Stimulated activated effector memory CD8-positive, alpha-beta T cell treated with anti-CD3 and anti-CD28 coated beads, Interleukin-12 subunit alpha, Interleukin-12 subunit beta, amount 100 ng/mL, for 72 hours (primary cell): ENCODE measurements at places on chromosomes 11 and 22.
A peak's percentile ranks its signal among the peaks of the same experiment; 100 is the strongest.

- no peak for DNase-seq
These were observed 117.2 kb upstream of the BMAL1 start for GRCh38 chr11:13160346-13160745.

DNA sequence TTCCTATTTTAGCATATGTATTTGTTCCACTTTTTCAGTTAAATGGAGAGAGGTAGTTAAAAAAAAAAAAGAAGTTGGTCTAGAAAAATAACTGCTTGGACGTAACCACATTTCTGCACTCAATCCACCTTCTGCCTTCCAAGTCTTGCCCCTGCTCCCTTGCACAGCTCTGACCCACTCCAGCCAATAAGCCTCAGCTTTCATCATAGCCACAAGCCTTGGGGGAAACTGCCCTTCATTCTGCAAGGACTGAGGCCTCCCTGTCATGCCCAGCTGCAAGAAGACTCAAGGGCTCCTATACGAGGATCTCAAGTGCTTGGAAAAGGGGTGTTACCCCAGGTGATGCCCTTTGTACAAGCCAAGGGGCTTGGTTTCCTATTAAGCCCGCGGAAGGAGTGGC is 36.0 kb upstream of the OAF start:
- DNase-seq, result peak; percentile 29

DNA sequence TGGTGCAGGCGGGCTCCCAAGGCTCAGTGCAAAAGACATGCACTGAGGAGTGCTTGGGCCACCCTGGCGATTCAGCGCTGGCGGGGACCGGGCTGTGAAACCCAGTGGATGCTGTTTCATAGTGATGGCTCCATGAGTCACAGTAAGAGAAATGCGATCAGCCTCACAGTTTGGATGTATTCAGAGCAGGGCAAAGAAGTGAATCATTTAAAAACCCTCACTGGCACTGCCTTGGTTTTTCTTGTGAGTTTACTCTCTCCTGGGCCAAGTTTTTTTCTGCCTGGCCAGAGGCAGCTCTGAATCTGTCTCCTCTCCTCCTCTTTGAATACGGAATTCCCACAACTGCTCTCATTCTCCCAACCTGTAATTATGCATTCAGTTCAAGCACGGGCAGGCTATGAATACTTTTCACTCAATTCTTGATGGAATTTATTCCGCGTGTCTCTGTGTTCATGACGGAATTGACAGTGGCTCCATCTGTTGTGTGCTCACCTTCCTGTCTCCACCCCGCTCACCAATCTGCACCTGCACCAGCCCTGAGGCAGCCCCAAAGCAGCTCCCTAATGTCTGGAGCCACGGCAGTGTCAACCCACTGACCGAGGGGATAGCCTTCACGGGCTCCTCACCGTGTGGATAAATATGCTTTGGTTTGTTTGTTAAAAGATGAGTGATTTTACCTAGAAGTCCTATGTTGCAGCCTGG is 14.9 kb downstream of the ADAMTS8 start:
- no peak for DNase-seq

DNA sequence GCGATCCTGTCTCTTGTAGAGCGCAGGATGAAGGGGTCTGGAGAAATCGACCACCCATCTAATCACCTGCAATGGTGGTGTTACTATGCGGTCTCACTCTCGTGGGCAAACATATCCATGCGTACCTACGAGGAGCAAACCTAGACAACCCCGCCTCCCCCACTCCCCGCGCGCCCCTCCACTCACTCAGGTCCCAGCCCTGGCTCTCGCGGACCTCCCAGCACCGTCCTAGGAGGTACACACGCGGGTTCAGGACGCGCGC is 887 bp downstream of the TRPC6 start:
- DNase-seq, result no peak

DNA sequence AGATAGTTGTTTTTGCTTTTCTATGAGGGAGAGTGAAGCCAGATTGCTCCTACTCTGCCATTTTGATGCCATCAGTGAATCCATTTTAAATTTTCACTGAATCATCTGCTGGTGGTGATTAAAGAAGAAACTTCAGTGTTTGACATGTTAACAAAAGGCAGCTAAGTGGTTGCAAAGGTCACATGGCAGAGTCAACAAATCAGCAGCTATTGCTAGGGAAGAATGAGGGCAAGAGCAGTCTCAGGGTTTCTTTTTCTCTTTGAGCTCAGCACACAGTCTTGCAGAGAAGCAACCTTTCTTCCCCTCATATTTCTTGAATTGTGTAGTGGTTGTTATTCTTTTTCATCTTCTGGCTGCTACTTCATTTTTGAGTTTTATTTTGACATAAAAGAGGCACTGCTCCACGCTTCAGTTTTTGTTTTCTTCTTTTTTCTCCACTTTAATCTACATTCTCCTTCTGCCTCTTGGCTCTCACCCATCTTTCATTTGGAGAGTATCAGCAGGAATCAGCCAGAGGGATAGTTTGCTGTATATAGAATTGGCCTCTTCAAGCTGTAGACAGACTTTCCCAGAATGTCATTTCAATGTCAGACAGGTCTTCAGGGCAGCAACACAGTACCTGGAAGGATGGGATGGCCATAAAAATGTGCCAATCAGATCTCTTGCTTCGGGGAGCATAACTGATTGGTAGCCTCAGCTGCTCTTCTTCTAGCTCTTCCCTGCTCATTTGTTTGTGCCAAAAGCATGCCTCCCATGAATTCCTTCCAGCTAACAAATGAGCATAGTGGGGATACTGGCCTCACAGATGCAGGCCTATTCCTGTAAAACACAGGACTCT is 153.9 kb downstream of the TRPC6 start:
- DNase-seq, result no peak

DNA sequence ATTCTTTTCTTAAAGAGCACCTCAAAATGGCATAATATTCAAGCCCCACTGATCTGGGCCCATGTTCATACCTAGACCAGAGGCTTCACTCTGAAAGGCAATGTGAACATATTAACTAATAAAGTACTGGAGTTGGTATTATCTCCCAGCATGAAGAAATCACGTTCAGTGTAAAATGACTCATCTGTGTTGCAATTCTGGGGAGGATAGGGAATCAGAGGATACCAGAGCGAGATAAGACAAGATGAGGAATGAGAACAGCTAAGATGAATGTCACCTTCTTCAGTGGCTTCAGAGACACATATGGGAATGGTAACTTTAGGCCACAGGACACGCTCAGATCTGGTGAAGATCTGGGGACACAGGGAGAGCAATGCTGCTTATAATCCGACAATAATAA is 121.1 kb downstream of the NTM start:
- DNase-seq, result no peak

DNA sequence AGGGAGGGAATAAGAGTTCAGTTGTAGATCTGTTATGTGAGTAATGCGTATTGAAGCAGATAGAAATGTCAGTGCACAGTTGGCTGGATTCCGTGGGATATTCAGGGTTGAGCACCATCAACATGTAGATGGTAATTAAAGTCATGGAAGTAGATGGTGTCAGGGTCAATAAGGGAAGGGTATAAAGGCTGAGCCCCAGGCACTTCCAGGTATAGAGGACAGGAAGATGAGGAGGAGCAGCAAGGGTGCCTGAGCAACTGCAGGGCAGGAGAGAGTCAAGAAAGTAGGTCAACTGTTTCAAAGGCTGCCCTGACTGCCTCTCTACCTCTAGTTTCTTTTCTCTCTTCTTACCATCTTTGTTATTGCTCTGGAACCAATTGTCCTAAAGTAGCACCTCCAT is 85.9 kb downstream of the MICAL2 start:
- no peak for DNase-seq

GRCh38 chr11:87463486-87464102 is 425.9 kb downstream of the TMEM135 start:
- DNase-seq, result no peak

DNA sequence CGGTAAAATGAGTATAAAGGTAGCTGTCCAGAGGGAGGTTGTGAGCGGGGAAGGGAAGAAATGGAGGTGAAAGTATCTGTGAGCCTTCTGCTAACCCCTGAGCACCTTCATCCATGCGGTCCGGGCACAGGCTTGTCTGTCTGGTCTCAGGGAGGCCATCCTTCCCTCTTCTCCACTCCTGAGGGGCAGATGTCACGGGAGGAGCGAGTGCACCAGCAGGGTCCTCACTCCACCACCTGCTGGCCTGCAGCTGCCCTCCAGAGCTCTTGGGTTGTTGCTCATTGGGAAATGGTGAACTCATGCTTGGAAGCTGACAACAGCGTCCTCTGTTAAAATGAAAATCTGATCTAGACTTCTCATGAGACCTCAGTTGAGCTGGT is 33.8 kb upstream of the WNT11 start:
- DNase-seq, result no peak

GRCh38 chr11:19597206-19597605 is 115.4 kb upstream of the NAV2 start:
- no peak for DNase-seq

DNA sequence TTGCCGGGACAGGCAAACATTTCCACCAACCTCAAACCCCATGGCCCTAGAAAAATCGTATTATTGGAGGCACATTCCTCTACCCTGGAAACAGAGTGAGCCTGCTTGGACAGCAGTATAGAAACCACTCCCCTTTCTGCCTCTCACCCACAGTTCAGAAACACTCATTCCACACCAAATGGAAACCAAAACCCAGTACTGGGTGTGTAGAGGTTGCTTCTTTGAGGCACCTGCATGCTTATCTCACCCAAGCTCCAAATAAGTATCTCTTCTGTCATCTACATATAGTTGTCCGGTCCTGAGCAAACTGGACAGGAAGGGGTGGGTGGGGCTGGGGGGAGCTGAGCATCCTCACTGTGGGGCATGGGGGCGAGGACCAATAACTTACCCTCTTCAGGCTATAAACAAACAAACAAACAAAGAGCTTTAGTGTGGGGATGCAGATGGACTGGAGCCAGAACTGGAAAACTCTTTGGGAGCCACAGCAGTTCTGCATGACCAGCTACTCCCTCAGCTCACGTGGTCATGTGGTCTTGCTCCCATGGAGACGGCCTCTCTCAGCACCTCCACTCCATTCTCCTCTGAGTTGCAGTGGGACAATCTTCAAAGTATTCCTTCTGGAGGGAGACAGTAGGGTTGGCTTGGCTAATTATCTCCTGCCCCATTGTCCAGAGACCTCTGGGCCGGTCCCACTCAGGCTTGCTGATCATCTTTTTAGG is 1.0 kb upstream of the PLAAT2 start:
- peak; percentile 71 for DNase-seq

- no peak for DNase-seq
These were observed 143.3 kb downstream of the DLG2 start for GRCh38 chr11:85483861-85484260.

- peak; percentile 76 for DNase-seq
These were observed 1.5 kb downstream of the TCIRG1 start for GRCh38 chr11:68040101-68040956.

- DNase-seq, result no peak
These were observed 188.5 kb upstream of the E2F8 start for GRCh38 chr11:19429108-19429760.

DNA sequence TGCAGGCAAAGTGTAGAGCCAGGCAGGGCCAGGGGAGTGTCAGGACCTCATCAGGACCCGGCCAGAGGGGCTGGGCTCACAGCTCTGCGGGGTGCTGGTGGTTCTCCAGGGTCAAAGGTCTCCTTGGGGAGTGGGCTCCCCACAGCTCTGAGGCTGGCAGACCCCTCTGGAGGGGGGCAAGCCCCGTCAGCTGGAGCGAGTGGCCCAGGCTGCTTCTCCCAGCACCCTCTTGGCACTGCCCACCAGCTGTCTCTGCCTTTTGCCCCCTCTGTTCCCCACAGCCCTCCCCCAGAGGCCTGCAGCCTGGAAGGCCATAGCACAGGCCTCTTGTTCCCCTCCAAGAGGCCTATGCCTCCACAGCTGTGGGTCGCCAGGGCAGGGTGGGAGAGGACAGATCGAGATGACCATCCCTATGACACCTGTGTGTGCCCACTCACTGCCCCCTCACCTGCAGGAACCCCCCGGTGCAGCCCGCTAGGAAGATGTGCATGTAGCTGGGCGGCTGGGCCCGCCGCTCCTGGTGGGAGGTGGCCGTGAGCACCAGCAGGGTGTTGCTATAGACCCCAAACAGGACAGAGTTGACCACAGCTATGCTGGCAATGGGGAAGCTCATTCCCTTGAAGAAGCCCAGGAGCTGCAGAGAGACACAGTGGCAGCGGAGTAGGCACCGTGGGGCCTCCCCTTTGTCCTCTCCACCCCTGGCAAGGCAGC is 3.4 kb downstream of the SLC25A45 start:
- DNase-seq, result no peak

DNA sequence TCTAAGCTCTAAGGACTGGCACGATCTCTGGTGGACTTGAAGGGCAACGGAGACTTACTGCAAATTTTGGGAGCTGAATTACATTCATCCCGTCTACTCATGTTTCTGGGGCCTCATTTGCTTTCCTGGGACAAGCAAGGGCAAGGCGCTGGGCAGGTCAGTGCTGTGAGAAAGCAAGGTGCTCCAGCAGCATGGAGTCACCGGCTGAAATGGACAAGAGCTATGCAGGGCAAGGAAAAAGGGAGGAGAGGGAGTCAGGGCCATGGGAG is 25.6 kb downstream of the FLI1 start:
- no peak for DNase-seq

DNA sequence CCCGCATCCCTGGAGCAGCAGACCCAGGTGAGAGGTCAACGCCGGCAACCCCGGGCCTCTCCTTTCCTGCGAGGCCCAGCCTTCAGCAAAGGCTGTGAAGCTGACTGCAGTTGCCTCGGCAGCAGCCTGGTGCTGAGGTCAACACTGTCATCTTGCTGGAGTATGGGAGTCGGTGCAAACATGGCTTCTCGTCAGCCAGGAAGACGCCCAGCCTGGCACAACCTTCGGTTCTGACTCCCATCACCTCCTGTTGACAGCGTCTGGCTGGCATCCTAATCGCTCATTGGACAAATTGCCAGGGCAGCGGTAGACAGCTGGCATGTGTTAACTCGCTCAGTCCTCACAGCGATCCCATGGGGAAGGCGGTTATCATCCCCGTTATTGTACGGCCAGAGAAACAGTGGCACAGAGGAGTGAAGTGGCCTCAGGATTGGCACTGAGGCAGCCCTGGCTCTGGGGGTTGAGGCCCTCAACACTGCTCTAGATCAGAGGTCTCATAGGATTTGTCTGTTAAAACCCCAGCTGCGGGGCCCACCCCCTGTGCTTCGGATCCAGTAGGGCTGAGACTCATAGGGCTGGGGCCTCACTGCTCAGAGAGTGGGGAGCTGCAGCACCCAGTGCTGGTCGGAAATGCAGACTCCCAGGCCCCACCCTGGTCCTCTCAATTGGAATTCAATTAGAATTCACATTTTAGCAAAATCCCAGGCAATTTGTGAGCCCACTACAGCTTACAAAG is 39.3 kb upstream of the TP53I11 start:
- no peak for DNase-seq

DNA sequence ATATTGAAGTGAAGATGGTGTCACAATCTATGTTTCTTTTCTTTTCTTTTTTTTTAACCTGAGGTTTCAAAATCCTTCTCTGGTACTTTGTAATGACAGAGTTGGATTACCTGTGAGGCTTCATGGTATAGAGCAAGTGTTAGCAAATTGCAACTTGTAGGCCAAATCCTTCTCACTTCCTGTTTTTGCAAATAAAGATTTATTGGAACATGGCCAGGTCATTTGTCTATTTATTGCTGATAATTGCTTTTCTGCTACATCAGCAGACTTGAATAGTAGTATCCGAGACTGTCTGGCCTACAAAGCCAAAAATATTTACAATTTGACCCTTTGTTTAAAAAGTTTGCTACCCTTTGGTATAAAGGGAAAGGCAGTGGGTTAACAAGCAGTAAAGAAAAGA is 1059.4 kb upstream of the CCDC90B start:
- no peak for DNase-seq

GRCh38 chr11:120200677-120201076 is 10.2 kb upstream of the OAF start:
- DNase-seq, result no peak
